ENCODE measurements at places on chromosomes 6 and 20. TPM values are rescaled to one million over a fixed set of nuclear protein-coding genes. Genes with fewer than 3 reads are reported as not detected.

Gene RAET1L
- total RNA-seq = 3.3 TPM

Gene OR2B6
- not detected for total RNA-seq

Gene PRR18
- 0.19 TPM for total RNA-seq

Gene PTP4A1
- 43.7 TPM for total RNA-seq
